HEK293T (cell line): ENCODE measurements at places on chromosomes 12 and 14.

DNA sequence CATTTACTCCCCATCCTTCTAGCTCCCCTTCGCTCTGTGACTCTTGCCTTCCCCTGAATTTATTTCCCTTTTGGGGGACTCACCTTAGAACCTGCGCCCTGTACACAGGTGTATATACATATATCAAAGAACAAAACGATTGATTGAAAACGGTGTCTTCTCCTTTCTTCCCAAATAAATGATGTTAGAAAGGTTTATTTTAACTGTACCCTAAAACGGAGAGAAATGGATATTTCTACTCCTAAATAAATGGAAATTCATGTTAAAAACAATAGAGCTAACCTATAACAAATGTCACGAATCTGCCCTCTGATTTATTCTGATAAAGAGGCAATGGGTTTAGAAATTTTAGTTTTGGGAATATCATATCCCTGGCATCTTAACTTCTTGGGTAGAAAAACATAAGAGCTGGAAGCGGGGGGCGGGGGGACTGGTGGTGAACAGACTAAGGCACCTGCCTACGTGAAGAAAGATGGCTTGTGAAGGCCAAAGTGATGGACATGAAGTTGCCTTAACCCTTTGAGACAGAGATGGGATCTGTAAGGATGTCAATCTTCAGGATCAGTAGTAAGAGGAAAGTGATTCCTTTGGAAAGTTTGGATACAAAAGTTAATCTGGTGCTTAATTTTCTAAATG lies 8.8 kb upstream of the LHX5 start:
- DNase-seq = no peak

DNA sequence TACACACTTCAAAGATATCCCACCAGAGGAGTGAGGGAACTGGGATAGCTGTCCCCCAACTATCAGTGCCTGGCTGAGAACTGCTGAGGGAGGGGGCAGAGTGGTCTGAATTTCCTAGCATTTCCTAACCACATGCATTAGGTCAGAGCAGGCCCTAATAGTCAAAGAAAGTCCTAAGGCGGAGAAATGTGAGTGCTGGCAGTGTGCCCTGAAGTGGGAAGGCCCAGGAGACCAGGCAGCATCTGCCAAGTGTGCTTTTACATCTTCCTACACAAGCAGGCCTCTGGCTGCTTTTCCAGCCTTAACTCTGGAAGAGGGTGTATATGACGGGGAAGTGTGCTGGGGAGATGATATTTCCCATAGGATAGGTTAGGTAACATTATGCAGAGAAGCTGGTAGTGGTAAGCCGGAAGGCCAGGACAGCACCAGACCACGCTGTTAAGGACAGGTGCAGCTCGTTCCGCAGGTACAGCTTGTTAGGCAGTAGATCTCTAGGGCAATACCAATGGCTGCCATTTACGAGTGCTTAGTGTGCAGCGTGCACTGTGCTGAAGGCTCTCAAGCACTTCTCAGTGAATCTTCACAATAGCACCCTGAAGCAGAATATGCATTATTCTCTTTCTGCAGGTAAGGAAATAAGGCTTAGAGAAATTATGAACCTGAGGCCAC lies 9.1 kb upstream of the CCDC198 start:
- no peak for DNase-seq

DNA sequence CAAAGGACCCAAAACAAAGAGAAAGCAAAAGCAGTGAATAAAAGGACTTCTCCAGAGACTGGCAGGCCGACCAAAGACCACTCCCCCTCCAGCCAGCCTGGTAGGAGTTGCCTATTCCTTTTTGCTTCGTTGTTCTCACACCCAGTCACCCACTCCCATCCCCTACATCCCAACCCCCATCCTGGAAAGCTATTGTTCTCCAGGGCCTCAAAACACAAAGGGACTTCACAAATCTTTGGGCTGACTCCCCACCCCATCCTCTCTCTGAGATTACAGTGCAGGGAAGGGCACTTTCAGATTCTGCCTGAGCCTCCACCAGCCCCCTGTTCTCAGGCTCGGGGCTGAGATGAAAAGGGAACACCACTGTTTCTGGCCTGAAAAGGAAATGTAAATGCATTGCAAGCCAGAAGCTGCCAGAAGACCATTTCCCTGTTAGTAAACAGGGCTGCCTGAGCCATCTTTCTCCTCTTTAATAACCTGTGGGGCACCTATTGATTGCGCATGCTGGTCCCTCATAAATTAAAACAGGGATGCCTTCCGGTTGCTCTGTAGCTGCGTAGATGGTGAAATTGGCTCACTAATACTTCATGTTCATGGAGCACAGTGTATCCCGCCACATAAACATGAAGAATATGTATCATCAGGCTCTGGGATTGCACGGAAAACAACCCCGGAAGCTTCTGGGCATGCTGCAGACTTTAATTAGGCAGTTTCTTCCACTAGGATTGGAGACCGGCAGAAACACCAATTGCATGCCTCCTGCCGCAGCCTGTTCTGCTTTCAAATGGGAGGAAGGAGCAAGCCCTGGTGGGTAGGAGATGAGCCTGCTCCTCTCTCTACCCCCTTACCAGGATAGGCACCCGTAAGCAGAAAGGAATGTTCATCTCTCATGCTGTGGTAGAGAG lies 130.3 kb upstream of the FUT8 start:
- DNase-seq = no peak

DNA sequence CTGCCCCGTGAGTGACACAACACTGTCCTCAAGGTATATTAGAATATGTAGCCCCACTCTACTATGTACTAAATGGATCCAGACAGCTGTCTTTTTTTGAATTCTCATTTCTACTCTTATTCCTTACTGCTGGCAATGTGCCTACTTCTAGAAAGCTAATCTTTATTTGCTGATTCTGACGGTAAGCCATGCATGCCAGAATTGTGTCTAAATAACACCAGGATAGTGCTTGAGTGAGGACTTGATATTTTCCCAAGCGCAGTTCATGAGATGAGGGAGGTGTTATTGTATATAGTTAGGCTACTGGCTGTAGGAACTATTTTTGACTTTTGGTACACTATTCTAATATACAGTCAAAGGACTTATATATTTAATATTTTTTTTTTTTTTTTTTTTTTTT lies 316.2 kb upstream of the NAV3 start:
- DNase-seq = no peak

GRCh38 chr12:116492703-116493324 lies 66.4 kb upstream of the MAP1LC3B2 start:
- no peak for DNase-seq

GRCh38 chr12:26130728-26131127 lies 5.9 kb upstream of the BHLHE41 start:
- no peak for DNase-seq

DNA sequence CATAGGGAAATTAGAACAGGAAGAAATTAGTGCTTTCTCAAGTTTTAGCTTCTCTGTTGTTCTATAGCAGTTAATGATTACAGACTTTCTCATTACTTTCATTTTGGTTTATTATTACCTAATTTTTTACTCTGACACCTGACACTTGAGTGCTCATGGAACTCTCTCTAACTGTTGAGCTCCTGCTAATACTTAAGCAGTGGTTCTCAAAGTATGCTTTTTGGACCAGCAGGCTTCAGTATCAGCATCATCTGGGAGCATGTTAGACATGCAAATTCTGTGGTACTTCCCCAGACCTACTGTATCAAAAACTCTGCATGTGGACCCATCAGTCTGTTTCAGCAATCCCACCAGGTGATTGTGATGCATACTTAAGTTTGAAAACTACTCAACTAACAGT lies 235.3 kb downstream of the CCDC91 start:
- no peak for DNase-seq

DNA sequence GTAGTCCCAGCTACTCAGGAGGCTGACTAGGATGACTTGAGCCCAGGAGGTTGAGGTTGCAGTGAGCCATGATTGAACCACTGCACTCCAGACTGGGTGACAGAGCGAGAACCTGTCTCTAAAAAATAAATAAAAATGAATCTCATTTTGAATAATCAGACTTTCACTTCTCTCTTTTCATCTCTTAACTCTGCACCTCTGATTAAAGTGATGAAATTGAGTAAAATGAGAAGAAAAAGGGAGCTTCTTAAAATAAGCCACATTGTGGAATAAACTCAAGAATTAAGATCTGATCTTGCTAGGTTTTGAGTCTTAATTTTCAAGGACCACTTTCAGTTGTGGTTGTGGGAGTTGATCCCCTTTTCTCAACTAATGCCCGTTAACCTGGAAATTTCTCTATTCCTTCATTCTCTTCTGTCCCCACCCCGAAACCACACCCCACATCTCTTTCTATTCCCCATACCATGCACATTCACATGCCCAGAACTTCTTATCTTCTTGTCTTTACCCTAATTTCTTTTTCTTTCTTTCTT lies 70.9 kb upstream of the ETV6 start:
- no peak for DNase-seq

DNA sequence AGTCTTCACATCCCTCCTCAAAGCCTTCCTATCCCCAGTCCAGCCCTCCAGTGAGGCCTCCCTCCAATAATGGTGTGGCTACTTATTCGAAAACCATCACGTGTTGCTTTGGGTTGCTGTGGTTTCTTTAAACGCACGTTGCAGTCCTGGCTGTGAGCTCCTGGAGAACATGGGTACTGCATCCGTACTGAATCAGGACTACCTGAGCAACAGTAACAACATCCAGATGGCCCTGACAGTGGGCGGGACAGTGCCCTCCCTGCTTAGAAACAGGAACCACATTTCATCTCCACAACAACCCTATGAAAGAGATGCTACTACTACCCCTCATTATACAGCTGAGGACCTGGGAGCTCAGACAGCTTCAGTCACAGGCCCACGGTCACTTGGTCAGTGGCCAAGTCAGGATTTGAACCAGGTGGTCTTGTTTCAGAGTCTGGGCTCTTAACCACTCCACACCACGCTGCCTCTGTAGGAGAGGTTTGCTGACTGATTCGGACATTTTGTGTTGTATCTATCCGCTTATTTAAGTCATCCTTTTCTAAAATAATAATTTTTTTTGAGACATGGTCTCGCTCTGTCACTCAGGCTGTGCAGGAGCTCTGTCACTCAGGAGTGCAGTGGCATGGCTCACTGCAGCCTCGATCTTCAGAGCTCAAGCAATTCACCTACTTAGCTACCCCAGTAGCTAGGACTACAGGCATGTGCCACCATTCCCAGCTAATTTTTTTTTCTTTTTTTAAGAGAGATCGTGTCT lies 104.8 kb downstream of the DPF3 start:
- no peak for DNase-seq

DNA sequence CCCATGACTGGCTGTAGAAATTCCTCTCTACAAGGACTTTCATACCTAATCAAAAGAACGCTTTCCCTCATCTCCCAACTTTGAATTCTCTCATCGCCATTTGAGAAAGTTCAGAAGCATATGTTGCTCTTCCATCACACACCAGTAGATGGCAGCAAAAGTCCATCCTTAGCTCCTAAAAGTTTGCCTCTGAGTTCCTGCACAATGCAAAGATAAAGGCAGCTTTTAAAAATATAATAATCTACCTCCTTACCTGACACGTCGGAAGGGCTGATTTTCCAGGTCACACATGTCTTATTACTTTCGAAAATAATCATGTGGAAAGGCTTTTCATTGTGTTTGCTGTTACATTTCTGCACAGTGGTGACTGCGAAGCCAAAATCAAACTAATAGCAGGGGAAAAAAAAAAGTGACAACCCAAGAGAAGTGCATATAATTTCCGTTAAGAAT lies 456.7 kb upstream of the SEL1L start:
- DNase-seq = peak; percentile 36

DNA sequence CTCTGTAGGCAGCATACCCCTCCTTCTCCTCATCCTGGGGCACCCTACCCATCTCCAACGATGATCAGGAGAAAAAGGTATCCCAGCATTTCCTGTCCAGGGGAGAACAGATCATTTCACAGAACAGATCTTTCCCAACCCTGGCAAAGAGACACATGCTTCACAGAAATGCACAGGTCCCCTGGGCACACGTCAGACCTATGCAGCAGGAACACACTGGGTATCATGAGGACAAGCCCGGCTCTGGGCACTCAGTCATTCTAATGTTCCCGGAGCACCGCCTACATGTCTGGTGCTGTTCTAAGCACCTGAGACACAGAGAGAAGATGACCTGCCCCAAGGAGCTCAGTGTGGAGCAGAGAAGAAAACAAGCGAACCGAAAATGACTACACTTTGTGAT lies 56.2 kb downstream of the ACTN1 start:
- DNase-seq = no peak

DNA sequence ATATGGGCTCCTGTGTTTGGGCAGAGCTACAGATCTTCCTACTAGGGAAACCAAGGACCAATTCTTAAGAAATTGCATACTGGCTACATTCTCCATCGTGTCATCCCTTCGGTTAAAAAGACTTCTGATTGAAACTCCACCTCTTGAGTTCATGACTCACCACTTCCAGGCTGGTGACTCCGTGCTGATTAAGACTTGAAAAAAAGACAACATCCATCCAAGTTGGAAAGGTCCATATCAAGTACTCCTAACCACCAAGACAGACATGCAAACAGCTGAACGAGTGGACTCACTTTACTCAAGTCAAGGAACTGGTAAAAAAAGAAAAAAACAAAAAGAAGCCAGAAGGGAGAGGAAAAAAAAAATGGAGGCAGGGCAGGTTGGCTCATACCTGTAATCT lies 63.4 kb downstream of the APOBEC1 start:
- no peak for DNase-seq

- no peak for DNase-seq
Measured at GRCh38 chr12:27852117-27852516, 72.1 kb upstream of the MANSC4 start.

GRCh38 chr14:66490143-66491111 lies 4.3 kb downstream of the CCDC196 start:
- DNase-seq = no peak

GRCh38 chr12:131314524-131315090 lies 360.9 kb downstream of the ADGRD1 start:
- no peak for DNase-seq

DNA sequence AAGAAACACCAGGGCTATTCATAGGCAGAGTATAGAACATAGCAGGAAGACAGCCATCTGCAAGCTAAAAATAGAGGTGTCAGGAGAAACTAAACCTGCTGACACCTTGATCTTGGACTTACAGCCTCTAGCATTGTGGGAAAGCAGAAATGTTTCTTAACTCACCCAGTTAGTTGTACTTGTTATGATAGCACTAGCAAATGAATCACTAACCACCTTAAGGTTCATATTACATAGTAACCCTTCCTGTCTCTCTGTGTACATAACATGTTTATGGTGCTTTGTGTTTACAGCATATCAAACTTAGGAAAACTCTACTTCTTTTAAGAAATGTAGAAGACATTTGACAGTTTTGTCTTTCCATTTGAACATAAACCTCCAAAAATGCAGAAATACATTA lies 1031.3 kb downstream of the FSCB start:
- DNase-seq = no peak

GRCh38 chr14:76844223-76844622 lies 18.0 kb downstream of the LRRC74A start:
- no peak for DNase-seq

GRCh38 chr12:21769307-21769706 lies 5.2 kb downstream of the KCNJ8 start:
- no peak for DNase-seq

- no peak for DNase-seq
Measured at GRCh38 chr12:77124767-77125166, 59.4 kb upstream of the E2F7 start.
